ENCODE measurements at places on chromosomes 3 and 15.
A peak's percentile ranks its signal among the peaks of the same experiment; 100 is the strongest.

DNA sequence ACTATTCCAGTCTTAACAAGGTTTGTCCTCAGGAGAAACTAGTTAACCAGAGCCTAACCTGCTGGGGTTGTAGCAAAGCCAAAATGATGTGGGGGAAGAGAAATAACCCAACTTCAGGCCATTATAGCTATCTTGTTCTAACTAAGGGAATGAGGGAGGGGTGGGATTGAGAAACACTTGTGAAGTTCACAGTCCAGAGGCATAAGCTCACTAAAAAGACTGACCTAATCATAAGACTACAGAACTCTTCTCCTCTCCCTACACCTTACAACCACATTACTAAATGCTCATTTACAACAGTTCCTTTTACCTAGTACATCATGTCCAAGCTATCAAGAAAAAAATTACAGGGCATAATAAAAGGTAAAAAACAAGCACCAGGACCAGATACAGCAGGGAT, 52.8 kb downstream of the UBE3A start:
- DNase-seq = no peak

- DNase-seq = peak; percentile 71
Observed at GRCh38 chr15:64152507-64153387, 1.2 kb downstream of the SNX22 start.

DNA sequence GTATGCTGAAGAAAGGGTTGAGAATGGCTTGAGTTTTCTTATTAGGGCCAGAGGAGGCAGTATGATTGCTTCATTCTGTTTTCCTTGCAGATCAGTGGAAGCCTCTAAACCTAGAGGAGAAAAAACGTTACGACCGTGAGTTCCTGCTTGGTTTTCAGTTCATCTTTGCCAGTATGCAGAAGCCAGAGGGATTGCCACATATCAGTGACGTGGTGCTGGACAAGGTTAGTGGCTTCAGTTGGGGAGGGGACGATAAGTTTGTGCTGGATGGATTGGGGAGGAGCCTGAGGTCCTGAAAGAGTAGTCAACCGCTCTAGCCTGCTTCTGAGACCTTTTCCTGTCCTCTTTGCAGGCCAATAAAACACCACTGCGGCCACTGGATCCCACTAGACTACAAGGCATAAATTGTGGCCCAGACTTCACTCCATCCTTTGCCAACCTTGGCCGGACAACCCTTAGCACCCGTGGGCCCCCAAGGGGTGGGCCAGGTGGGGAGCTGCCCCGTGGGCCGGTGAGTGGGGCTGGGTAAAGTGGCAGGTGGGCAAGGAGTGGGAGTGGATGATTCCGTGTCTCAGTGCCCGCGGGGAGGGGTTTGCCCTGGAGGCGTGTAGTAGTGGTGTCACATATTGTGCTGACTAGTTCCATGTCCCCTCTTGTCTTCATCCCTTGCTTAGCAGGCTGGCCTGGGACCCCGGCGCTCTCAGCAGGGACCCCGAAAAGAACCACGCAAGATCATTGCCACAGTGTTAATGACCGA, 8.5 kb downstream of the EIF4G1 start:
- DNase-seq = no peak

DNA sequence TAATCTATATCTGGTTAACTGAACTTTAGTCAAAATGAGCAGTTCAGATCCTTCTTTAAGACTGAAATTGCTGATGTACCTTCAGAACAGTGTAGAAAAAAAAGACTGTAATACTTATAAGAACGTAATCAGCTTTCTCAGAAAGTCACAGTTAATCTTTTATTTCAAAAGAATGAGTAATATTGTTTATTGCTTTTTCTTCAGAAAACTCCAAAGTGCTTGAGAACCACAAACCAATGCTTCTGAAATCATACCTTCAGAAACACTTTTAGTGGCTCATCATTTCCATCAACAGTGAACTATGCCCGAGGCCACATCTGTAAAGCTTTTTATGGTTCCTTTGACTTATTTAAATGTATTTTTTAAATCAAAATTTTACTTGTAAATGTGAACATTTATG, 33.3 kb upstream of the CLASP2 start:
- DNase-seq = no peak

DNA sequence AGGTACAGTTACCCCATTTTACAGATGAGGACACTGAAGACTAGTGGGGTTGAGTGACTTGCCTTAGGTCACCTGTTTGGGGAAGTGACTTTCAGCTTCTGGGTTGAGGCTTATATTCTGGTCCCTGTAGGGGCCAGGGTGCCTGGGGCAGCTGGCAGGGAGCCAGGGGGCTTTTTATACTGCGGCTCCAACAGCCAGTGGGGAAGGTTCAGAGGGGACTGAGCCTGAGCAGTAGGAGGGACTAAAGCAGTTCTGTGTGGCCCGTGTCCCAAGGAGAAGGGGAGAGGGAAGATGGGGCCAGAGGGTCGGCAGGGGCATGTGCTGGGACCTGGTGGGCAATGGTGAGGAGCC, 37.7 kb downstream of the SLC6A6 start:
- no peak for DNase-seq

DNA sequence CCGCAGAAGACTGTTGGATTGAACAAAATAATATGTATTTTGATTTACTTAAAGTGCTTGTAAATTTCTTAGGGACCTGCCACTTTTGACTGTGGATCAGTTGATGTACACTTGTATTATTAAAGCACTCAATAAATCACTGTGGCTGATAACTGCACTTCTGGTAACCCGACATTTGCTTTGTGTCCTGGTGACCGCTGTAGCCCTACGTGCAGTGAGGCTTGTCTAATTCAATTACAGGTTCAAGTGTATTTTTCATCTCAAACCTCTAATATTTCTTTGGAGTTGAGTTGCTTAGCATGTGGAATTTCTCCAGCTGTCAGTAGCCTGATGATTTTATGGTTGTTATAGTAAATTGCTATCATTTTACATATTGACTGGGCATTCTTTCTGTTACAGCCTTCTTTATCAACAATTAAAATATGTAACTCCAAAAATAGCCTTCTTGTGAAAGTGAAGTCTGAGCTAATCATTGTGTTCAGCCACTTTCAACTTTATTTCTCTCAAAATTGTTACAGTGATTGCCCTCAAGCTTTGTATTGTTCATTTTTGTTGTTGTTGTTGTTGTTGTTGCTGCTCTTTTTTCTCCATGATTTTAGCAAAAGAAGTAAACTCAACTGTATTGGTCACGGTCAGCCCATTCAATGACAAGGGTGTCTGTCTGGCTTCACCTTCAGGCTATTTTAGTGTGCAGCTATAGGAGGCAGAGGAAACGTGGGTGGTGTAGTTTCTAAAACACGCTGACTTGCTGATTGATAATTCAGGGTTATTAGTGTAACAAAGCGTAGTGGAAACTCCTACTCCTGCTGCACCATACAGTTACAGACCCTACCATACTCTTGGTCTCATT, 215.1 kb upstream of the UBE2E1 start:
- DNase-seq = peak; percentile 19

DNA sequence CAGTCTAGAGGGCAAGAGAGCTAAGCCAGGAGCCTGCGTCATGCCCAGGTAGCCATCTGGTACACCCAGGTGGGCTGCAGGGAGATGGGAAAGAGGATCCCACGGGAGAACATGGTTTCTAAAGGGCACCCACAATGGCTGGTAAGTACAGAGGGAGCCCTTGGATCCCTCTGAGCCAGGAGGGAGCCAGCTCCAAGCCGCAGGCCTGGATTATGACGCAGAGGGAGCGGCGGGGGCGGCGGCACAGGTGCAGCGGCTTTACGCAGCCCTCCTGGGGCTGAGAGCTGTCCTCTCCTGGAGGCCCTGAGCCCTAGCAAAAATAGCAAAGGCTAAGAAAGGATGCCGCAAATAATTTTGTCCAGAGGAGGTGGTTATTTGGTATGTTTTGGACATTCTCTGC, 2.8 kb downstream of the CAV3 start:
- no peak for DNase-seq

GRCh38 chr3:101732240-101732641, 7.8 kb downstream of the CEP97 start:
- no peak for DNase-seq

DNA sequence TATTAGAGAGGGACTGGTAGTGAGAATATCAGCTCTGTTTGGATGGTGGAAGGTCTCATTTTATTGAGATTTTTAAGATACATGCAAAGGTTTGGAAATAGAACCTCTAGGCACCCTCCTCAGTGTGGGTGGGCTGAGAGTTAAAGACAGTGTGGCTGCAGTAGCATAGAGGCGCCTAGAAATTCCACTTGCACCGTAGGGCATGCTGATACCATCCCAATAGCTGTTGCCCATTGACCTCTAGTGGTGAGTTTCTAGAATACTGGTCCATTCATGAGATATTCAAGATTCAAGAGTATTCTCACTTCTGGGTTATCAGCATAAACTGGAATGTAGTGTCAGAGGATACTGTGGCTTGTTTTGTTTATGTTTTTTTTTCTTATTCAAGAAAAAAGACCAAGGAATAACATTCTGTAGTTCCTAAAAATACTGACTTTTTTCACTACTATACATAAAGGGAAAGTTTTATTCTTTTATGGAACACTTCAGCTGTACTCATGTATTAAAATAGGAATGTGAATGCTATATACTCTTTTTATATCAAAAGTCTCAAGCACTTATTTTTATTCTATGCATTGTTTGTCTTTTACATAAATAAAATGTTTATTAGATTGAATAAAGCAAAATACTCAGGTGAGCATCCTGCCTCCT, 87.2 kb downstream of the TGFBR2 start:
- peak; percentile 71 for DNase-seq

- DNase-seq = peak; percentile 52
Observed at GRCh38 chr3:134485075-134485717, 589 bp downstream of the ANAPC13 start.

GRCh38 chr15:61749169-61749568, 311.1 kb downstream of the VPS13C start:
- no peak for DNase-seq

DNA sequence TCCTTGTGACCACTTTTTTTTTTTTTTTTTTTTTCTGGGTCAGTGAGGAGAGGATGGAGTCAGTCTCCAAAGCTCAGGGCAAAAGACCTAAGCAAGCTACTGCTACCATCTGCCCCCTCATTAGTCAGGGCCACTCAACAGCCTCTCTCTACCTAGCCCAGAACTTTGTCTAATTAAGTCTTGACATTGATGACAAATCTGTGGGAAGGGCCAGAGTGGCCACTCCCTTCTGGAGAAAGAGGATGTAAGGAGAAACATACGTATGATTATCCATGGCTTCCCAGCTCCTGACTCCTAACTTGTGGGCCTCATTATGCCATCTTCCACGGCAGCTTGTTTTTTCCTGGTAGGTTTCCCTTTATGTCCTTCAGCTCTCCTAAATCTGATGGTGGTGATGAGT, 37.9 kb downstream of the NR1I2 start:
- DNase-seq = no peak

- DNase-seq = no peak
Observed at GRCh38 chr3:12755754-12756153, 3.3 kb downstream of the TMEM40 start.

GRCh38 chr15:81146466-81146865, 12.4 kb downstream of the CFAP161 start:
- DNase-seq = no peak

- peak; percentile 27 for DNase-seq
Observed at GRCh38 chr3:129934234-129935123, 40.0 kb upstream of the TRH start.

DNA sequence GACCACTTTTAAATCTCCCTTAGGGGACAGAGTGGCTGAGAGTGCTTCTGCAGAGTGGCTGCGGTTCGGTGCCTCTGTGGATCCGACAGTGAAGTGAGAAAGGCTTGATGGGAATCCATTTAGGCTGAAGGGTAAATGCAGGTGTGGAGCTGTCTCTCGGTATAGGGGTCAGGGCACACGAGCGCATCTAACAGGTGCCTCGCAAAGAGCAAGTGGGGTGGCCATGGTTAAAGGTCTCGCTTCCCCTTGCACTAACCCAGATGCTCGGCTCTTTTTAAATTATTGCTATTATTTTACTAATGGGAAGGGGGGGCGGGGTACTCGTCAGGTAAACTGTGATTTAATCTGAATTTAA, 598 bp upstream of the GJD2 start:
- DNase-seq = no peak

GRCh38 chr15:96135166-96136093, 195.1 kb upstream of the NR2F2 start:
- no peak for DNase-seq

- DNase-seq = no peak
Observed at GRCh38 chr3:171066206-171066605, 39.7 kb upstream of the SLC2A2 start.

- no peak for DNase-seq
Observed at GRCh38 chr15:83104141-83104540, 3.3 kb upstream of the TM6SF1 start.

- DNase-seq = no peak
Observed at GRCh38 chr15:62257996-62258521, 93.0 kb upstream of the C2CD4B start.

DNA sequence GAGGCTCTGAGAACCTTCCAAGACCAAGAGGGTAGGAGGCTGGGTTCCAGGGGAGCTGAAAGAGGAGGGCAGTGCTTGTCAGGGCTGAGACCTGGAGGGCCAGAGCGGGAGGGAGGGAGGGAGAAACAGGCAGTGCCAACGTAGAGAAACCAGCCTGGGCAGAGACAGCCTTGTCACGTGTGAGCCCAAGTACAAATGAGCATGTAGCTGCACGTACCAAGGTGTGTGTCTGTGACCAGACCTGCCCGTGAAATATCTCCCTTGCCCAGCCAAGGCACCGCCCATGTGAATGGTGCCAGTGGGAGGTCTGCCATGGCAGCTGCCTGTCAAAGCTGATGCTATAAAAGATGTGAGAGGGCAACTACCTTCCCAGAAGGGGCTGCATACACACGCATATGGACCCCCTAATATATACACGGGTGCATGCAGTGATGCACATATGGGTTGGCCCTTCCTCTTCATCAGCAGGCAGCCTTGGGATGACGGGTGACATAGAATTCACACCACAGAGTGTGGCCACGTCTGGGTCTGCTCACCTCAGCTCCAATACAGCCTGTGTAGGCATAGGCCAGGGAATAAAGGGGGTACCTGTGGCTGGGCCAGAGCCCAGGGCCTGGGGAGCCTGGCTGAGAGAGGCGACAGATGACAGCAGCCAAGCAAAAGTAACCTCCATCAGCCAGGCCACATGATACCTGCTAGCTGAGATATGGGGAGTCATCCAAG, 7.8 kb upstream of the CTDSPL start:
- DNase-seq = peak; percentile 19

DNA sequence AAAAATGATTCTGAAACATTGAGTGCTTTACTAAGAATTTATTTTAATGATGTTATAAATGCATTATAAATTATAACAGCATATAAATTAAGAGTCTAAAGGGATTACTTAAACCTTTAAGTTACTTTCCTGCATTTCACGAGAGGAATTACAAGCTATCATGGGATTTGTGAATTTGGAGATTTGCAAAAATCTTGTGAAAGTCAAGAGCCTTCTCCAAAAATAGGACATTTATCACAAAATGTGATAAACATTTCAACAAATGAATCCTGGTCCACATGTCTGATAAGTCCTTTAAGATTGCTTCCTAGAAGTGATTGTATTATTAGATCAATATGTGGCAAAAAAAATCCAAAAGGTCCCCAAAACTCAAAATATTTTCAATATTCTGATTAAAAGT, 154.5 kb downstream of the ATP8B4 start:
- DNase-seq = no peak

DNA sequence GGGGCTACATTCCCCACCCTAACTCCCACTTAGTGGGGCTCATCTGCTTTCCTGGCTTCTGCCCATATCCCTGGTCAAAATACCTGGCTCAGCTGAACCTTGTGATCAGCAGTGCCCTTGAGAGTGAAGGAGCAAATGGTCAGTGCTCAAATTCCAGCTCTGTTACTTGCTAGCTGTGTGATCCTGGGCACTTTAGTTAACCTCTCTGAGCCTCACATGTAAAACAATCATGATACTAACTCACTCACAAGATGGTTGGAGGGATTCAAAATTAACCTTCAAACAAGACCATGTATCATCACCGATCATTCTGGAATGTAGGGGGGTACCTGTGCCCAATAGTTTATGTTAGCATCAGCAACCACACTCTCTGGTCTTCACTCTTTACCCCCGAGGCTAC, 325.6 kb upstream of the TLE3 start:
- no peak for DNase-seq

All from NCI-H1417 (cell line).